NCI-H1105 (cell line): ENCODE measurements at places on chromosomes 4 and X.
A peak's percentile ranks its signal among the peaks of the same experiment; 100 is the strongest.

GRCh38 chrX:129732857-129733256, 5.9 kb upstream of the XPNPEP2 start:
- no peak for DNase-seq

GRCh38 chrX:5220421-5220820, 1008.2 kb downstream of the NLGN4X start:
- DNase-seq: no peak

GRCh38 chr4:45120163-45120562, 393.8 kb upstream of the GNPDA2 start:
- no peak for DNase-seq

DNA sequence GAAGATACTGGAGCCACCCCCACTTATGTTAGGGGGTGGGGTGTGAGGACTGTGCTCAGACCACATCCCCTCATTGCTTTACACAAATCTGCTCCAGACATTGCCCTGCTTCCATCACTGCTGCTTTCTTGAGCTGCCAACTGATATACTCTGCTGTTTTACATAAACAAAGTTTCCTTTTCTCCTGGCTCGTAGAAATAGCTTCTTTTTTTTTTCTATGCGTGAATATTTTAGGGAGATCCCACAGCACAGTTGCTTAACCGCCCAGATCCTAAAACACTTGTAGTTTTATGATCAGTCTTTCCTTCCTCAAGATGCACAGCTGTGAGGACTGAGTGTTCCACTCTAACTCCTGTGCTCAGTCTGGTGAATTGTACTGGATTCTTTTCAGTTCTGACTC, 768.4 kb downstream of the PCDH18 start:
- no peak for DNase-seq

DNA sequence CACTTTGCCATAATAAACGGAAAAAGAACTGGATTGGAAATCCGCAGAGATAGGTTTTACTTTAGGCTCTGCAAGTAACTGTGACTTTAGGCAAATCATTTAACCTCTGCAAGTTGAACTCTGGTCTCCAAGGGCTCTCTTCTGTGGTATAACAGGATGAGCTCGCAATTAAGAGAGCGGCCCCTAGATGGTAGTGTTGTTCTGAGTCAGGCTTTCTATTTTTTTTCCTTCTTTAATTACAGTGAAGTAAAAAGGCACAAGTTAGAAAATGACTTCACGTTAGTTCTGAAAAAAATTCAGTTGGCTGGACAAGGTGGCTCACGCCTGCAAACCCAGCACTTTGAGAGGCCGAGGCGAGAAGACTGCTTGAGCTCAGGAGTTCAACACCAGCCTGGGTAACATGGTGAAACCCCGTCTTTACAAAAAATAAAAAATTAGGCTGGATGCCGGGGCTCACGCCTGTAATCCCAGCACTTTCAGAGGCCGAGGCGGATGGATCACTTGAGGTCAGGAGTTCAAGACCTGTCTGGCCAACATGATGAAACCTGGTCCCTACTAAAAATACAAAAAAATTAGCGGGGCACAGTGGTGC, 18.0 kb downstream of the RPS3A start:
- DNase-seq: peak; percentile 2

DNA sequence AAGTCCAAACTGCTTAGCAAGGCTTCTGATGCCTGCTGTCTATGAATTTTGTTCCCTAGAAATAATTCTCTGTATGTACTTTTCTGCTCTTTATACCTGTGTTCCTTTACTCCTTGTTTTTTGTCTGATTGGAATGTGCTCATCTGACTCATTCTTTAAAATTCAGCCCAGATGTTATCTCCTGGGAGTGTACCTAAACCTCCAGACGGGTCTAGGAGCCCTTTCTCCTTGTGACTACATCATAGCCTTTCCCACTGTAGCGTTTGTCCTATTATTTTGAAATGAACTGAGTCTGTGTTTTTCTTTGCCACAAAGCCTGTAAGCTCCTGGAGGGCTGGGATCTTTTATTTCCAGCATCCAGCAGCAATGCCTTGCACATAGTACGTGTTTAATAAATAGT, 26.3 kb downstream of the POLA1 start:
- DNase-seq: no peak

GRCh38 chr4:138671606-138672084, 343.9 kb upstream of the NOCT start:
- DNase-seq: no peak

GRCh38 chr4:168874083-168874482, 136.0 kb downstream of the CBR4 start:
- DNase-seq: no peak

GRCh38 chr4:176340871-176341685, 21.3 kb downstream of the SPCS3 start:
- DNase-seq: peak; percentile 9

GRCh38 chr4:88807499-88807898, 109.9 kb upstream of the NAP1L5 start:
- DNase-seq: no peak

- DNase-seq: no peak
Observed at GRCh38 chrX:47625365-47625764, 4.4 kb downstream of the CFP start.

DNA sequence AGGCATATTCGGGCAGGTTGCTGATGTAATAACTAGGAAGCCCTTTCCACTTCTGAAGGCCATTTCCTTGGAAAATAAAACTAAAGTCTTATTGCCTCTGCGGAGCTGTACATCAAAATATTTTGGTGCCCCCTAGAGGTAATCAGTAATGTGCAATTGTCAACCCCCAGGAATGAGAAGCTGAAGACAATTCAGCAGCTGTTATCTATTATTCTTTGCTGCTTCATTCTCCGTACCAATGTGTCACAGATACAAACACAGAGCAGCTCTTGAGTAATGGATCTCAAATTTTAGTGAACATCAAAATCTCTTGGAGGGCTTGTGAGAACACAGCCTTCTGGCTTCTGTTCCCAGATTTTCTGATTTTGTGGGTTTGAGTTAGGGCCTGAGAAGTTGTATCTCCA, 3.5 kb upstream of the SLIT2 start:
- DNase-seq: no peak

DNA sequence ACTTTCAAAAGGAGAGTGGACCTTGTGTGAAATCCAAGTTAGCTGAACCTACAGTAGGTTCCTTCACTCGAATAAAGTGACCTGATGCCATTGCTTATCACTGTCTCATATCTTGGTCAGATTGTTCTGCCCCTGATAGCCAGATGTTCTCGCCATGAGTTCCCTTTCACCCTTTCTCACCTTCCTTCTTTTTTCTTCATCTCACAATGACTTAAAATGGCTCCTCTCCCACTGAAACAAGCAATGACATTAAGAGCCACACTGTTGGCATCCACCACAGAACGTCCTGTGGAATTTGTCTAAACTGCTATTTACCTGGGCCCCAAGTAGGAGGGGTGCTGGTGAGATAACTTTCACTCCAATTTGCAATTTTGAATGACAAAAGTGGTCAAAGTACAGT, 227.6 kb upstream of the PPP1R2C start:
- no peak for DNase-seq

DNA sequence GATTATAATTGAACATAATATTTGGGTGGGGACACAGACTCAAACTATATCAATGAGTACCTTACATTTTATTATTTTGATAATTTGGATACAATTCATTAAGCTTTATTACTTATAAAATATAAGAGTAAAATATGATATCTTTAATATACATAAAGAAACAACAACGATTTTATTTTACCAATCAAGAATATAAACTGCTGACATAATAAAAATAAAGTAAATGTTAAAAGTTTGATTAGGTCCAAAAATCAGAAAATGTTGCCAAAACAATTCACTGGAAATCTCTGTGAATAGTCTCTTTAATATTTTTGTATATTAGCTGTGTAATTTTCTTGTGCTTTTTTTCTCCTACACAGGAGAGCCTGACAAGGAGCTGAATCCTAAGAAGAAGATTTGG, 21.4 kb downstream of the GIMD1 start:
- no peak for DNase-seq

GRCh38 chr4:183455431-183456195, 11.2 kb downstream of the CDKN2AIP start:
- DNase-seq: no peak
